ENCODE measurements at places on chromosomes 13 and 19.

DNA sequence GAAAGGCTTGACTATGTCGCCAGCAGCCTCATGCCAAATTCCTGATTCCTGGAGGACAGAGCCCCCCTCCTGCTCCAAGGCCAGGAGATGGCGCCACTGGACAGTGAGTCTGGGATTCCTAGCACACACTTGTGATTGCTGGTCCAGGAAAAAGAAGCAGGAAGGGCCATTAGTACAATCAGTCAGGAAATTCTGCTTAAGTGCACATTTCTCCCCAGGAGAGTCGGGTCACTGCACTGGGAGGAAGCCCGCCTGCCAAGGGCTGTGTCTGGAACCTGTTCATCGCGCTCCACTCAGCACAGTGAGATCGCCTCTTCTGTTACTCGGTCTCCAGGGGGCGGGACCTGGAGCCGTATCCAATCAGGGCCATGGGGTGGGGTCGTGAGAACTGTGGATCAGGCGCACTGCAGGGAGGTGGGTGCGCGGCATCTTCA is 65.1 kb downstream of the ZNF823 start:
- DNase-seq, result no peak

GRCh38 chr13:36919833-36920615 is at the start of gene SMAD9:
Gene SMAD9, minus strand, starts transcription at chr13:36920238. Its CDS starts 40,549 bp downstream, at chr13:36879689.
- no peak for DNase-seq

GRCh38 chr19:13240312-13241022 is 90.3 kb downstream of the IER2 start:
- DNase-seq, result no peak

- no peak for DNase-seq
These were observed 8.7 kb upstream of the ZBTB7A start for GRCh38 chr19:4075373-4075772.

DNA sequence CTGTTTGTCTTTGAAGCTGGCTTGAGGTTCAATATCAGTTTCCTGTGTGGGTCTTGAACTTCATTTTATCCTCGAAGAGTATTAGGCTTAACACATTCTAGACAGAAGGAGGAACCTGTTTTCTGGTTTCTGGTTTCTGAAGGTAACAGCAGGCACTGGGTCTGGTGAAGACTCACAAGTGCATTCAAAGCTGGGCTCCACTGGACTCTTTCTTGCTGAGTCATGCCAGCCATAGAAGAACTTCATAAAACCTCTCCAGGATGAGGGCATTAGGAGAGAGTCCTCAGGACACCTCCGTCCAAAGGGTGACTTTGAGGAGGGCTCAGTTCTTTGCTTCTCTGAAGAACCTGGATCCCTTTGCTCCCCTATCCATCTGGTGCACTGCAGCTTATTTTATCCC is 668.6 kb upstream of the SLC10A2 start:
- DNase-seq, result no peak

DNA sequence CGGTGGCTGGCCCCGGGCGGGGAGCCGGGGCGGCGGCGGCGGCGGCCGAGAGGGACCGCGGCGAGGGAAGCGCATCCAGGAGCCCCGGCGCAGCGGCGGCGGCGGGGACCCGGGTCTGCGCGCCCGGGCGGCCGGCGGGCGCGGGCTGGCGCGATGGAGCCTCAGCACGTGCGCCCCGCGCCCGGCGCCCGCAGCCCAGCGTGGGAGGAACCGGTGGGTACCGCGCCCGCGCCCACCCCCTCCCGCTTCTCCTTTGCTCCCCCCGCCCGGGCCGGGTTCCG is 7.8 kb upstream of the DGKH start:
- DNase-seq, result no peak

GRCh38 chr19:28546148-28546685 is 666.7 kb downstream of the UQCRFS1 start:
- DNase-seq, result no peak

DNA sequence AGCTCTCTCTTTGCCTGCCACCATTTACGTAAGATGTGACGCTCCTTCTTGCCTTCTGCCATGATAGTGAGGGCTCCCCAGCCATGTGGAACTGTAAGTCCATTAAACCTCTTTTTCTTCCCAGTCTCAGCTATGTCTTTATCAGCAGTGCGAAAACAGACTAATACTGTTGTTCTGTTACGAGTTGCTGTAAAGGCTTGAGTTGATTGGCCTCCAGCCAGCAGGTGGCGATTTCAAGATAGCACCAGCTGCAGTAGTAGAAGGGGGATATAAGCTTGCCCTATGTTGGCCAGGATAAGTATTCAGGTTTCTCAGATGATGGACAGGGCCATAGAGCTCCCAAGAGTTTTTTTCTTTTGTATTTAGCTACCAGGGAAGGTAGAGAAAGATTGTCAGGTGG is 385.5 kb downstream of the MZT1 start:
- DNase-seq, result no peak

GRCh38 chr19:44752123-44752815 is 3.8 kb downstream of the BCL3 start:
- no peak for DNase-seq

GRCh38 chr13:24161980-24162525 is 1.5 kb downstream of the SPATA13 start:
- no peak for DNase-seq

GRCh38 chr13:104008541-104009435 is 942.6 kb upstream of the SLC10A2 start:
- DNase-seq, result no peak

DNA sequence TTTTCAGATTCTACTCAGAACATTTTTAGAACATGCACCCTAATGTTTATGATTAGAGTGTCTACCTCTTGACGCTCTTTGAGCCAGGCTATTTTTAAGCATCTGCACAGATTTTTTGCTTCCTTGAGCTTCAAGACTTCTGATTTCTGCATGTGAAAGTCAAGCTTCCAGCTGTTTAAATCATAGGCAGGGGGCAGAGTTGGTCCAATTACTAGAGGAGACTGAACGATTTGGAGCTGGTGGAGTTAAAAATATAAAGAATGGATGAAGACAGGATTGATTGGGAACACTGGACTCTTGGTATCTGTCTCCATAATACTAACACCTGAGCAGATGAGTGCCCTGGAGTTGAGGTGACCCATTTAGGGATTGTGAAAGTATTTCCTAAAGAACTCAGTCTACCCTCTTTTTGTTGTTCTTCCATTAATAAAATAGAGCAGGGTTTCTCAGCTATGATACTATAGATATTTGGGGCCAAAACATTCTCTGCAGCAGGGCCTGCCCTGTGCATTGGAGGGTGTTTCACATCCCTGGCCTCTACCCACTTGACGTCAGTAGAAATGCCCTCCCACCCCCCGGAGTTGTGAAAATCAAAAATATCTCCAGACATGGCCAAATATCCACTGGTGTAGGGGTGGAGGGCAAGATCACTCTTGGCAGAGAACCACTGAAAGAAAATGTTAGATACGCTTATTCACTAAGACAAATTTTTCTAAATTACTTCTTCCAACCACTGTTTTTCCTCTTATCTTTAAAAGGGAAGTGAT is 160.1 kb downstream of the COG6 start:
- no peak for DNase-seq

DNA sequence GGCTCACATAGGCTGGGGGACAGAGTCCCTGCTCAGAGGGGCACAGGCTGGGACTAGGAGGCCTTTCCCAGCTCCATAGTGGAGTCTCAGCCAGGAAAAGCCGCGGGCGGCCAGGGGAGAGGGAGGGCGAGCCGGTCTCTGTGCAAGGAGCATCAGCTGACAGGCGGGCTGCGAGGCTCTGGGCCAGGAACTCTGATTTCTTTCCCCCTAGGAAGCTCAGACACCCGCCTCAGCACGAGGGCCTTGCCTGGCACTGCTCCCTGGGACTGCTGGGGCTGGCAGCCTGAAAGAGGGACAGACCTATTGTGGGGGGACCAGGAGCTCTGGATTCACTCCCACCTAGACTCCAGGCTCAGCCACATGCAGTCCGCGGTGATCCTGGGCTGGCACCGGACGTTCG is 2.2 kb upstream of the PLK5 start:
- DNase-seq, result no peak

GRCh38 chr19:42037649-42038048 is 32.4 kb downstream of the GRIK5 start:
- DNase-seq, result no peak

DNA sequence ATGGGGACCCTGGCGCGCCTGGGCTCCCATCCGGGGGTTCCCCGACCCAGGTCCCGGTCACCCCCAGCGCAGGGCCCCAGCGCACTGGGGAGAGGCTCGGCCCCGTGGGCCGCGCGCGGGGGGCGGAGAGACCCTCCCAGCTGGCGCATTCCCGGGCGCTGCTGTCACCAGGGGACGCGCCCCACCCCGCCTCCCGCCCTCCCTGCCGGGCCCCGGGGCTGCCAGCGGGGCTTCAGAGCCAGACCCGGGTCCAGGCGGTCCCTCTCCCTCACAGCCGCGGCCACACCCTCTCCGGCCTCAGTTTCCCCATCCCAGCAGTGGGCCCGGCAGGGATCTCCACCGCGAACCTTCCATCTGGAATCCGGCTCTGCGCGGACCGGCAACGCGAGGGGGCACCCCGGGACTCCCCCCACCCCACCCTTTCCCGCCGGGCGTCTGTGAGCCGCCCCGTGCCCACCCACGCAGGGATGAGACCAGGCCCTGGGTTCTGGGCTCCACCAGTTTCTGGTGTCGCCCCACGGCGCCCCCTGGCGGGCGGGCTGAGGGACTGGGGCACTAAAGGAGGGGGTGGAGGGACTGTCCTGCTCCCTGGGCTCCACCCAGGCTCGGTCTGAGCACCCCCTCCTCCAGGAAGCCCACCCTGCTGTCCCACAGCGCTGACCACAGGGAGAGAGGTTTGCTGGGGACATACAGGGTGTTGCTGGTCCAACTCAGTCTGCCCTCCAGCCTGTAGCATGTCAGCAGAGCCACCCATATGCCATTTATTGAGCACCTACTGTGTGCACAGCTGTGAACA is 878 bp upstream of the ADAMTSL5 start:
- peak; percentile 30 for DNase-seq

DNA sequence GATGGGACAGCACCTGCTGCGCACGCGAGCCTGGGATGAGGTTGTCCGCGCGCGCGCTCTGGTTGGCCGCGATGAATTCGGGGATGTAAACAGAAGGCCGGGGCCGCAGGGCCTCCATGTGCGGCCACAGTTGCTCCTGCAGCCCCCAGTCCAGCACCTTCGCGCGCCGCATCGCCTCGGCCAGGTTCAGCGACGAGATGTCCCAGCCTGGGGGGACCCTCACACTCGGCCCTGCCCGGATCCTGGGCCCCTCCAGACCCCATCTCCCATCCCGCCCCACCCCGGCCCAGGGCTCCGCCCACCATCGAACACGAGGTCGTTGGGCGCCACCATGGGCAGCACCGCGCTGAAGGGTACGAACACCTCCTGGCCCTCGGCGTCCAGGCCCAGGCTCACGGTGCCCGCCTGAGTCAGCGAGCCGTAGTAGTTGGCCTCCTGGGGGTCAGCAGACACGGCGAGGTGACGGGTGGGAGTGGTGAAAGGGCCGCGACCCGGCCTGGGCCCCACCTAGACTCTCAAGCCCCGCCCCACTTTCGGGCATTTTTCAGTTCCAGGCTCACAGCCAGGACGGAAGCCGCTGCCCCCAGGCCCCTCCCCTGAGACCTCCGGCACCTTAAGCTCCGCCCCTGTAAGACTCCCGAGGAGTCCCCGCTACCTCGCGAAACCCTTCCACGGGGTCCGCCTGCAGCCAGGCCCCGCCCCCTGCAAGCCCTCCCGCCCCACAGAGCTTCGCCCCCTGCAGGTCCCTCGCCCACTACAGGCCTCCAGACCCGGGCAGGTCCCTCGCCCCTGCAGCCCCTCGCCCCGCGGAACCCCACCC is 1.1 kb downstream of the ISYNA1 start:
- no peak for DNase-seq

- DNase-seq, result peak; percentile 70
These were observed 246.6 kb upstream of the MAB21L1 start for GRCh38 chr13:35723053-35723461.

GRCh38 chr13:25069911-25070310 is 26.0 kb upstream of the PABPC3 start:
- no peak for DNase-seq

DNA sequence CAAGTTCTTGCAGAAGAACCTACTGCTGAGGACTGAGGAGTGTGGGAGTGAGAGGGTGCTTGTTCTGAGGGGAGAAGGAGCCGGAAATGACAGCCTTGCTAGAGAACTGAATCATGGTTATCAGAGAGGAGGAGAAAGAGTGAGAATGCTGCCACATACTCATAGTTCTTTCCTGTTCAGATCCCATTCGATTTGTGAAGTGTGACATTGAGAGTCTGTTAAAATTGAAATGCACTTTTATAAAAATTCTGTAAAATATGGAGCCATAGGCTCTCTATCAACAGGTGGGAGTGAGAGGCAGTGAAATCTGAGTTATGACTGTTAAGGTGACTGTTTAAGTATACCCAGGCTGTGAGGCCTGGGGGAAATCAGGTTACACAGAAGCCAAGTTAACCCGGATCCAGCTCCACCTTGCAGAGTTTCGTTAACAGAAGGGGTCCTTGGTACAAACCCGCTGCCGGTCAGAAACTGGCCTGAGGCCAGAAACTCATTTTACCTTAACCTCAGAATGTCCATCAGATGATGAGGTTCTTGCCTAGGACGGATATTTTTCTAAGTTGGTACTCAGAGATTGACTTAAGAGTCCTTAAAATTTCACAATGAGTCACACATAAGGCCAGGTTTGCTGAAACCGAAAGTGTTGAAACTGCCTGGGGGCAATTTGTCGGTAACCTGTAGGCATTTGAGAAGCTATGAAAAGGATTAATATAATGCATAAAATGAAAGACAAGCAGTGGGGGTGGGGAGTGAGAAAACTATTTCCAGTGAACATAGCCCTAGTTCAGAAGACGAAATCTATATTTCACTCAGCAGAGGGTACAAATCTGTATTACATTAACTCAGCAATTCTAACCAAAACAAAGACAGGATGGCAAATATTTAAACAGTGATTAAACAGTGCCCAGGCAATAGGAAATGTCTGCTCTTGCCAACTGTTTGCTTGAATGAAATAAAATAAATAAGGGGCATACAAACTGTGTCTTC is 350.5 kb downstream of the KCNRG start:
- no peak for DNase-seq

- no peak for DNase-seq
These were observed 44.8 kb downstream of the FLT1 start for GRCh38 chr13:28449826-28450773.

DNA sequence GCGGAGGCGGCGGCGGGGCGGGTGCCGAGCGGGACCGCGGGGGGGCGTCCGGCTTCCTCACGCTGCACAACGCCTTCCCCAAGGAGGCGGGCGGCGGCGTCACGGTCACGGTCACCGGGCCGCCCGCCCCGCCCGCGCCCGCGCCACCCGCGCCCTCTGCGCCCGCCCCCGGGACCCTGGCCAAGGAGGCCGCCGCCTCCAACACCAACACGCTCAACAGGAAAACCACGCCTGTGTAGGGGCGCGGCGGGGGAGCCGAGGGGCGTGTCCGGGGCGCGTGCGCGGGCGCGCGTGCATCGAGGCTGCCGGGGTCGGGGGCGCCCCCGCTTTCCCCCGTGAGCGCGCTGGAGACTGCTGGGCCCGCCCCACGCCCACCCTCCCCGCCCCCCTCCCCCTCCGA is 8.8 kb upstream of the CACNG6 start:
- DNase-seq, result no peak
